ENCODE measurements at places on chromosomes 2 and 18. TPM values are rescaled to one million over a fixed set of nuclear protein-coding genes. Genes with fewer than 3 reads are reported as not detected.

DNA sequence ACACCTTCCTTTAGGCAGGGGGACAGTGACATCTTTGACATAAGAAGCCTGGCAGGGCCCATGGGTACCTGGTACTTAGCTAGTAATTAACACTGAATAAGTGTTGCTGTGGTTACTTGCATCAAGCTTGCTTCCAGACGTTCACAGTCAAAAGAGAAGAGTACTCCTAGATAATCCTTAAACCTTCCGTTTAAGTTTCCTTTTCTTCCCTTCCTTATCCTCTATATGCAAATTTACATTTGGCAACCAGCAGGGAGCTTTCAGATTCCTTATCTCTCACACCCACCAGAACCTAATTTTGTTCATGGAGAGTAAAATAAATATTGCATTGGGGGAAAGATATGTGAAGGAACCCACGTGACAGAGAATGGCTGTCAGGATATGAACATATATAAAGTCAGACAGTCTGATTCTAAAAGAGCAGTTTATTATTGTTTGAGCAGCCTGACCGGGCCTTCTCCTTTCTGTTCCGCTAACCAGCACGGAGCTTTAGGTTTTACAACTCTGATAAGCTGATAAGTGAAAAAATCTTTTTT is 7.8 kb upstream of the RAB31 start:
- DNase-seq = no peak

DNA sequence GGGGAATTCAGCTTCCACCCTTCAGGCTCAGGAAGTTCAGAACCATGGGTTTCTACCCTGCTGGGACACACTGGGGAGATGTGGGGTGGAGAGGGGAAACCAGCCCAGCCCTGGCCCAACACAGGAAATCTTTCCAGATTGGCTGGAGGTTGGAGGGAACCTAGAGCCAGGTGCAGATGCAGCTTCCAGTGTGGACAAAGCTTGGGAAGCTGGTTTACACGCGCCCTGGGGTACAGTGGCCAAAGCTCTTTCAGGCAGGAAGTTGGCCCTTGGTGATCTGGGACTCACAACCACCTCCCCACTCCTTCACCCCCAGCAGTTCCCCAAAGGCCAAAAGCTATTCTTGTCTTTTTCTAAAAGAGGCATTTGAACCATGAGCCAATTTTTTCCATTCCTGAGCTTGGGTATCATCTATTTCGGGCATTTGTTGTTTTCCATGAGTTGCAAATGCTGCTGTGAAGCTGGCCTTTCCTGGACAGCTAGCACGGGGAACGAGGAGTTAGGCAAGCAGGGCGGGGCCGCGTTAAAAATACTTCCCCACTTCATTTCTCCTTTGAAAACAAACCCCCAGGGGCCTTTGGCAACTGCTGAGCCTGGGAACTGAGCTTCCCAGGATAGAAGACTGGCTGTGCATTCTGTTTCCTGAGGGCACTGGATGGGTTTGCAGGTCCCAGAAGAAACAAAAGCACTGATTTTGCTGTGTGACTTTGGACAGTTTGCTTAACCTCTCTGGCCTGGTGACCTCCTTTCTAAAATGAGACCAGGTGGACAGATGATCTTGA is 3.1 kb upstream of the ARID5A start:
- peak; percentile 88 for DNase-seq

GRCh38 chr18:46793565-46793964 is 36.7 kb upstream of the ST8SIA5 start:
- no peak for DNase-seq

The TWIST2 gene
- total RNA-seq = 60.3 TPM

GRCh38 chr2:237298151-237299118 is 115.5 kb downstream of the COL6A3 start:
- DNase-seq = no peak

DNA sequence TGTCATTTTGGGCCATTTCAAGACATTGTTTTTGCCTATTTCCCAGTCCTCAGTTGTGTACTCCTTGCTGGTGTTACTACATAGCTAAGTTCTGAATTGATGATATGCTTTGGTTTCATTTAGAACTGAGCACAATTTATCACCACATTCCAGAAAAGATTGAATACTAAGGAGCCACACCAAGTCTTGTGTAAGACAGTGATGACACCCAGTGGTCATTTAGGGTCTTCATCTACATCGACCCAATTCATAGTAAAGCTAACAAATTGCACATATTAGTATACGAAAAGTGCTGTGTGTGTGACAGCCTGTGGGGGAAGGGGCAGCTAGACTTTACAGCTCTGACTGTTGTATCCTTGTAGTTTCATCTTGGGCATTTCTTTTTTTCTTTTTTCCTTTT is 10.9 kb upstream of the DLX2 start:
- peak; percentile 30 for DNase-seq

DNA sequence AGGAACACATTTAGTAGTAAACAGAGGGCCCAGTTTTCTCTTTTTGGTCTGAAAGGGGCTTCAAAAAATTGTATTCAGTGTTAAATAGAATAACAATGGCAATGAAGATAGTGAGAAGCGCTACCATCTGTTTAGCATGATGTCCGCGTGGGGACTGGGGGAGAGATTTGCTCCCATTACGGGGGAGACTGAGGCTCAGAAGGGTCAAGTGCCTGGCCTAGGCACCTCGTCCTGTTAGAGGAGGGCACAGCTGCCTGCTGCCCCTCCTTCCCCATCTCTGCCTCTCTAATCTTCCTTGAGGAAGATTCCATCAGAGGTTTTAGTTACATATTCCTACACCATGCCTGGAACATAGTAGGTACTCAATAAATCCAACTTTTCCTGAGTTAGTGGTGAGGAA is 10.1 kb upstream of the TMEM185B start:
- no peak for DNase-seq

DNA sequence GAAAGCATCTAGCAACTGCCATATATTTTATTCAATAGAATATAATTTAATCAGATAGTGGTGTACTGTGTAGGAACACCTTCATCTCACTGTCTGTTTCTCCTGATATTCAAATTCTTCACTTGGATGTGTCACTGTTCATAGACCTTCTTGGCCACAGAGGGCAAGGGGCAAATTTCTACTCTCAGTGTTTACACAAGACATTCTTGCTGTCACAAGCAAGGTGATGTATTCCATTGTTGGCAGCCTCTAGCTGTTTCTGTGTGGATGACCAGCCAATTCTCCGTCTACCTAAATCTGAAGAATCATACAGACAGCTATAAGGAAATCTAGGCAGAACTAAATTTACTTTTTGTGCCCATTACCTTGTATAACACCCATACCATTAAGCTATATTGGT is 948.3 kb downstream of the CNTNAP5 start:
- DNase-seq = no peak

GRCh38 chr2:237466211-237466610 is 20.8 kb upstream of the MLPH start:
- peak; percentile 76 for DNase-seq

The FER1L5 gene
- 0.10 TPM for total RNA-seq

The CHST9 gene
- total RNA-seq = 0.39 TPM

DNA sequence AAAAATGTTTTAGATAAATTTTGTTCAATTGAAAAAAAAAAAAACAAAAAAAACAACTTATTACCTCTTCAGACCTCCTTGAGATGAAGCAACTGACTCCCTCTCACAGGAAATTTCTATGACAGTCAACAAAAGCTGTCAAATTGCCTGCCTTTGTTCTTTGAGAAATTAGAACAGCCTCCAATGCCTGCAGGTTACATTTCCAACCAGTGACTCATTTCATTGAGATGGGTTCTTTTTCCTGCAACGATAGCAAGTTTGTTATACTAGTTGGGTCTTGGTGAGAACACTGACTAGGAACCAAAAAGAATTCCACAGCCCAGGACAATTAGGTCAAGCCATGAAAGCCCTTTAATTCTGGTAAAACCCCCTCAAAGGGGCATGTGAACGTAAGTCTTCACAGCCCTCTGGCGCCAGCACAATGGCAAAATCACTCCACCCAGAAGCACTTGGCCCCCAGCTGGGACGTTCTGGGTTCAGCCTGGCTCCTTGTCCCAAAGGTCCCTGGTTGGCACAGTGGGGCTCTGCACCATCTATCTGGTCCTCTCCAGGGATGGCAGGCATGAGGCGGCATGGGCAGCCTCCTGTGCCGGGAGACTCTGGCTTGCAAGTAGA is 87.0 kb downstream of the SPP2 start:
- DNase-seq = peak; percentile 28

The HTR2B gene
- total RNA-seq = 0.30 TPM

DNA sequence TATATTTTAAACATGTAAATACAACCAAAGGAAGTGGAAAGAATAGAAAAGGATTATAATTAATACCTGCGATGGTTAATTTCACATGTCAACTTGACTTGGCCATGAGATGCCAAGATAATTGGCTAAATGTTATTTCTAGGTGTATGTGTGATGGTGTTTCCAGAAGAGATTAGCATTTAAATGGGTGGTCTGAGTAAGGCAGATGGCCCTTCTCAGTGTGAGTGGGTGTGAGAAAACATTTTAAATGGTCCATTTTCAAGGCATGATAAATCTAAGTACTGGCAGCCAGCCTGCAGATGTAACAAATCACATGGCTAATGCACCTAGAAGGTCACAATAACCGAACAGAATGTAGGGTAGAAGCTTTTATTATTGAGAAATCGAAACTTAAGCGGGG is 99.6 kb upstream of the CDH7 start:
- DNase-seq = no peak

GRCh38 chr2:159131267-159131913 is 155.1 kb downstream of the WDSUB1 start:
- DNase-seq = no peak

GRCh38 chr2:66530651-66531050 is 95.7 kb downstream of the MEIS1 start:
- DNase-seq = no peak

The YES1 gene
- 50.3 TPM for total RNA-seq

The CENPA gene
- total RNA-seq = 4.1 TPM

The IGFBP5 gene
- total RNA-seq = 246 TPM

The CD226 gene
- total RNA-seq = 1.4 TPM

DNA sequence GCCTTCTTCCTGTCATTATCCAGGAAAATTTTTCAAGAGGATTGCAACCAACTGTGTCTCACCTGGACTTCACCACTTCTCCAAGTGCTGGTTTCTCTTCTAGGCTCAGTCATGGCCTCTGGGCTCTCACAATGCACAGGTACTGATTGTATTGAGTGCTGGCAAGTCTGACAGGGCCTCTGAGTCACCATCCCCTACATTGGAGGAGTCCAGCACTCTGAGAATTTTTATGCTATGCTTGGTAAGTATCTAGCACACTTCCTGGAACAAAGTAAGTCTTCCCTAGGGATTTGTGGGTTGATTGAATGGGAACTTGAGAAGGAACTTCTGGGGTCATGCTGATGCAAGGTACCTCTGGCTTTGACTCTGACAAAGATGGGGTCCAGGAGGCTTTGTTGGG is 147.2 kb upstream of the CELF4 start:
- DNase-seq = no peak

The IL37 gene
- 2.0 TPM for total RNA-seq

DNA sequence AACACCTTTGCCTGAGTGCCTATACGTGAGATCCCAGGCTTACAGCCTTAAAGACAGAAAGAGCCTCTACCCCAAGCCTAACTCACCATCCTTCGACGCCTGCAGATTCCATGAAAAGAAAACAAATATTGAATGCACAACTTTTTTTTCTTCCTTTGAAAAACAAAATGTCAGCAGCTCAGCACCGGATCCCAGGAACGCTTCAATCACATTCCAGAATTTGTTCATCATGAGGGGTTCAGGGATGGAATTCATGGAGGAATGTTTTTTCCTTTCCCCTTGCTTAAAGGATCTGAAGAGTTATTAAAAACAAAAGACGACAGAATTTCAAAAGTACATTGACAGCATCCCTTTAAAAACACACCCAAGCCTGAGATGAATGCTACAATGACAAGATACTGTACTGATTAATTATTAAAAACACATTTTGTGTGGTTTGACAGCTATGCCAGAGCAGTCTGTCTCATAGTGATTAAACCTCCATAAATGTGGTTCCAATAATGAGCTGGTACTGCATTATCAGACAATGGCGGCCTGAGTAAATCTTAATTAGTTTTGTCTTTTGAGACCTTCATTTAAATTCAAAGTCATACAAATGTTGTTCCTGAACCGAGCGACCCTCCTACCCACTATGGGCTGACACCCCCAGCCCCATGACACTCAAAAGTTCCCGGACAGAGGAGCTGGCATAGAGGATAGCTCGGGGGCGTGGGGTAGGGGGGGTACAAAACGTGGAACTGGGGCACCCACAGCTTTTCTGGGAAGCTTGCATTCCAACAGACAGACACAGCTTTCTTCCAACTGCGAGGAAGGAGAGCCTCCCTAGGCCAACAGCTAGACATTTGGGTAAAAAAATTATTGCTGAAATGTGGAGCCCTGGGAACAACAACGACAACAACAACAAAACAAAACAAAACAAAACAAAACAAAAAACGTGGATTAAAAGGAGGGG is 227.5 kb downstream of the TTC32 start:
- DNase-seq = peak; percentile 77

GRCh38 chr2:164485541-164485940 is 135.7 kb downstream of the GRB14 start:
- DNase-seq = no peak

DNA sequence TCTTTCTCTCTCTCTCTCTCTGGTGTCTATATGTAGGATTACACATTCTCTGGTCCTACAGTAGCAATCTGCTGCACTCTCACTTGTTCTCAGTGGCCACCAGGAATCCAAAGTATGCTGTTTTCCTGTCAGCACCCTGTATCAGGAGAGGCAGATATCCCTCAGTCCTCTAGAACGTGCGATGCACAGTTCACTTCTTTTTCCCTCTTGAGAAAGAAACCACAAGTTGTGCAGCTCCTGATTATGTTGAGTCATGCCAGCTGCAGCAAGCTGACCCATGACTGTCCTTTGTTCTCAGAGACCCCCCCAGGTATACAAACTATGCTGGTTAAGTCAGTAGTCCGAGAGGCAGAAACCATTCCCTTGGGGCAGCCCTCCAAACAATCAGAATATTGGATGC is 54.6 kb downstream of the LANCL1 start:
- no peak for DNase-seq

DNA sequence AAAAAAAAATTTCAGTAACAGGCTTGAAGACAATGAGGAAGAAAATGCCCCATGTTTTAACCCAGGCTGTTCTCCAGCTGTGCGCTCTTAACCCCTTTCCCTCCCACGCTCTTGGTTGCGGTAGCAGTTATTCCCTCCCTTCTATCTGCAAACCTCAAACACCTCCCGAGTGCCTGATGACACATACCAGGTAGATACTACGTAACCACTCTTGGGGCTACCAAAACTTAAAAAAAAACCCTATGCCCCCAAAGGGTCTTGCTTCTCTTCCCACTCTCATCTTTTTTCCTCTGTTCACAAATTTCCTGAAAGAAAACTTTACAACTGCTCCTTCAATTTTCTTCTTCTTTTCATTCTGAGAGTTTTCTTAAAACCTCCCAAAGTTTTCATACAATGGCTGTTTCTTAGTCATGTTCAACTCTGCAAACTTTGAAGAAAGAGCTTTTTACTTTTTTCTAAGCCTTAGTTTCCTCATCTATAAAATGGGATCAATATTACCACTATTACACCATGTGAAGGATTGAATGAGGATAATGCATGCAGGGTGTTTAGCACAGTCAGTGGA is 4.9 kb upstream of the DRC1 start:
- no peak for DNase-seq

- peak; percentile 36 for DNase-seq
Observed at GRCh38 chr2:88737385-88737784, 45.9 kb downstream of the RPIA start.

The GREB1L gene
- total RNA-seq = 4.2 TPM
